Stimulated activated CD4-positive, alpha-beta T cell treated with anti-CD3 and anti-CD28 coated beads, Interleukin-1b, Interleukin-23, amount 100 ng/mL, for 1 hour (primary cell): ENCODE measurements at places on chromosomes 7 and 10.

DNA sequence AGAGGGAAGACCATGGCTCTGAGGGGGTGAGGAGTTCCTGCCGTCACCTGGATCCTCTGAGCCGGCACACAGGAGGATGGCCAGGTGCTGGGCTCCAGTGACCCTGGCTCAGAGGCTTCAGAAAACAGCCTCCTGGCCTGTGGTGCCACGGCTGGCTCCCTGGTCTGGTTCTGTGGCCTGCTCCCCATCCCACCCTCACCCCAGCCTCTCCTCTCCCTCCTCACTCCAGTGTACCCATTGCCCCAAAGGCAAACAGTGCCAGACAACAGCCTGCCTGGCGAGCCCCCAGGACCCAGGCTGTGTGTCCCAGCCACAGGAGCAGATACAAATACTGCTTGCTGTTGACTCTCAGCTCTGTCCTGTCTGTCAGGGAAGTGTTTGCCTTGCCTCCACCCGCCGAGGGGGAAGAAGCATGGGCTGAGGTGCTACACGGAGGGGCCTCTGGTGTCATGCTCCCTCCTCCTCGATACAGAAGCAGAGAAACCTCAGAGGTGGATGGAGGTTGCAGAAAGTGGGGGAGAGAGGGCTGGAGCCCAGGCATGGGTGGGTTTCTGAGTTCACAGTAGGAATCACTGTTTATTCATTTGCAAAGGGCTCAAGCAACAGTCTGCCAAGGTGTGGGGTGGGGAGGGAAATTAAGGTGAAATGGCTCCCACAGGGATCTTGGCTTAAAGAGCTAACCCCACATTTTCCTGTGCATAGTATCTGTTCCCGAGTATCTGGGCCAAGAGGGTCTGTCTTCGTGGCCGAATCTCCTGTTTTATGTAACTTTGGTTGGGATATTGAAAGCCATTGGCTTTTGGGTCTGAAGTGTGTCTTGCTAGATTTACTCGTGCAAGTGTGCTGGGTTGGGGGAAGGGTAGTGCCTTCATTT lies 5.5 kb downstream of the ADRA2A start:
- DNase-seq: no peak

DNA sequence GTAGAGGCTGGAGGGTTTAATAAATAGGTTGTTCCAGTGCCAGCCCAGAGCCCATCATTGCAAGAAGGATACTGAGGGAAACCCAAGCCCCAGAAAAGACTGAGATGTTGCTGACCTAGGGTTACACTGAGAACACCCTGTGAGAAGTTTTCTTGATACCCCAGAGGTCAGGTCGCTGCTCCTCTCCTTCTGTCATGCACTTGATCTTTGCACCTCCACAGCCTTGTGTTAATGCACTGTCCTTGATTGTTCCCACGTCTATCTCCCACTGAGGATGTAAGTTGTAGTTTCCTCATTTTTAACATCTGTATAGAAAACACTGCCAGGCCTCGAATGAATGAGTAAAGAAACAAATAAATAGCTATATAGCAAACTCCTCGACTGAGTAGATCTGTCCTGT lies 195.3 kb upstream of the AHR start:
- DNase-seq: no peak

DNA sequence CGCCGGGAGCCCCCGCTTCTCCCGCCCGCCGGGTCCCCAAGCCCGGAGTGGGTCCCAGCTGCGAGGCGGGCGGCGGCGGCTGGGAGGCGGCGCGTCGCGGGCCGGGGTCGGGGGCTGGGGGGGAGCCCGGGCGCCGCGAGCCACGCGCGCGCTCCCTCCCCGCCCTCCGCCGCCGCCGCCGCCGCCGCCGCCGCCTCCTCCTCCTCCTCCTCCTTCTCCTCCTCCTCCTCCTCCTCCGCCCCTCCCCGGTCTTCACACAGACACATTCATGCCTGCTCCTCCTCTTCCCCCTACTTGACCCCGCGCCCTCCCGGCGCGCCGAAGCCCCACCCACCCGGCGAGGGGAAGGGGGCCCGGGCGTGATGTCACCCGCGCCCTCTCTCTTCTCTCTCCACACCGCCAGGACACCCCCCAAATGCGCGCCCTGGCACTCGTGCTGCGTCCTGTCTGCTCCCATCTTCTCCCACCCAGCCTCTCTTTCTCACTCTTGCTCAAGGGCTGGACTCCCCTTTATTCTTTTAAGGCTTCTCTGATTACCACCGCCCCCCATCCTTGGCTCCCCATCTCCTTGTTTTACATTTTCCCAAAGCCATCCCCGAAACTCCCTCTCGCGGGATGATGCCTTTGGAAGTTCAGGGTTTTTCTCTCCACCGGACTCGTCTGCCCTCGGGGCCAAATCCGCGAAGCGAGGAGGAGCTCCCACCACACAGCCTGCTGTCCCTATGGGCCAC lies 967 bp upstream of the GLI3 start:
- no peak for DNase-seq

- DNase-seq: no peak
These were observed 3.2 kb upstream of the UBE2D1 start for GRCh38 chr10:58331646-58332045.

- DNase-seq: no peak
These were observed 136.3 kb downstream of the CCDC71L start for GRCh38 chr7:106524690-106525059.

DNA sequence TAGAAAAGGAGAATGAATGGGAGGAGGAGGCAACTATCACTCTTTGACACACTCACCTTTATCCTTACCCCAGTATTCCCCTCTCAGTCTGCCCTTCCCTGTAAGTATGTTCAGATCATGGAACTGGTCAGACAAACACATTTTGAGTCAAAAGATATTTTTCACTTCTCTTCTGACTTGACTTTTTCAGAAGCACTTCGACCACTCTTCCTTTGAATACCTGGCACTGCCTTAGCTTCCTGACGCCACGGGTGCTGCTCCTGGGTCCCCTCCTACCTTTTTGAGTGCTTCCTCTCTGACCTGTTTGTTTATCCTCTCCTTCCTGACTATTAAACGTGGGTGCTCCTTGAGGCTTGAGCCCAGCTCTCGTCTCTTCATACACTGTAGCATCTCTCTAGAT lies 19.8 kb upstream of the C10orf67 start:
- DNase-seq: no peak
